ENCODE measurements at places on chromosomes 7 and 10.

DNA sequence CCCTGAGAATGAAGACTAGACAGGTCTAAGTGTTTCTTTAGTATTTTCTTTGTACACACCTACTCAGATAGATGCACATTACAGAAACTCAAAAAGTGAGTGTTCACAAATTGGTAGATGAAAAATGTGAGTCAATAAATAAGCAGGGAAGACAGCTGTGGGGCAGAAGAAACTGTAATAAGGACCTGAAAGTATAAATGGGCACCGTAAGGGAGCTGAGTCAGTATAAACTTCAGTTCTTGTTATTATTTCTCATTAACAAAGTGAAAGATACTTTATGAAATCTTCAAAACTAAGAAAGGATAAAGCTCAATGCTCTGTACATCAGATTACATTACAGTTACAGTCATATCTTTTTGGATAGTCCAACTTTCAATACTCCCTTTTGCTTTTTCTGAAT, 2.5 kb downstream of the MTPN start:
- no peak for DNase-seq

- no peak for DNase-seq
Observed at GRCh38 chr7:131546583-131547141, 9.8 kb downstream of the PODXL start.

GRCh38 chr7:139695588-139695987, 82.2 kb downstream of the HIPK2 start:
- DNase-seq, result no peak

GRCh38 chr7:128899392-128899791, 11.1 kb downstream of the KCP start:
- no peak for DNase-seq

- no peak for DNase-seq
Observed at GRCh38 chr7:83161186-83161585, 1.5 kb downstream of the PCLO start.

Data from cortex of kidney (tissue), 1 donor.